Endothelial cell of umbilical vein (primary cell): ENCODE measurements at places on chromosomes 12 and 14. TPM values are rescaled to one million over a fixed set of nuclear protein-coding genes. Genes with fewer than 3 reads are reported as not detected.

NRDE2 gene
- total RNA-seq, result 22.1 and 22.5 TPM in 2 replicates

CBLN3 gene
- 5.0 and 8.6 TPM in 2 replicates for total RNA-seq

DNA sequence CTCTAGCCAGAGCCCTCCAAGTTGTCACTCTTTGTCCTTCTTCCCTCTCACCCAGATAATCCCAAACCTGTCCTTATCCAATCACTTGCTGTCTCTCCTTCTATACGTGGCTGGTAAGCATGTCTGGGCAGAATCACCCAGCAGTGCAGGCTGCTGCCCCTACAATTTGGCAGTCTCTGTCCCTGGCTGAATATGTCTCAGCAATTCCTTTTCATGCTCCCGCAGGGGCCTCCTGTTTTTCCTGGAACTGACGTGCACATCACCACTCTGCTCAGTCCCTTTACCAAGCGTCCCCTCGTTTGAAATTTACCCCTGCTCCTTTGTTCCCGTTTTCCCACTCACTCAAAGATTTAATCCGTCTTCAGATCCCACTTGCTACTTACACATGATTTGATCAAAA is 80.0 kb downstream of the ST8SIA1 start:
- DNase-seq, result no peak

GDF11 gene
- 18.7 and 19.8 TPM in 2 replicates for total RNA-seq

DNA sequence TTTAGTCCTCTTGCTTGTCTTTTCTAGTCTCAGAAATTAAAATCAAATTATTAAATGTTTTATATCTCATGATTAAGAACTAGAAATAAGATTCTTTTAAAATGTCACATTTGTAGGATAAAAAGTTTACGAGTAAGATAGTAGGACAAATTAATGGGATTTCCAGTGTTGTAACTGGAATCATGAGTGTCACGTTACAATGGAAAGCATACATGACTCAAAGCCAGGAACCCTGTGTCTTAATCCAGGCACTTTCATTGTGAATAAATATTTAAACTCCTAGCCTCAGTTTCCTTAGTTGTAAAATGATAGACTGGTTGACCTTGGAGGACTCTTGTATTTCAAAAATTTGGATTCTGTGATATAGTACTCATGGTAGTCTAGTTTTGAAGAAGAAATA is 84.9 kb downstream of the MIA2 start:
- no peak for DNase-seq

- DNase-seq, result no peak
Measured at GRCh38 chr12:94916663-94917062, 86.8 kb downstream of the NDUFA12 start.

NPAS3 gene
- total RNA-seq, result 0.13 and 0.65 TPM in 2 replicates

DNA sequence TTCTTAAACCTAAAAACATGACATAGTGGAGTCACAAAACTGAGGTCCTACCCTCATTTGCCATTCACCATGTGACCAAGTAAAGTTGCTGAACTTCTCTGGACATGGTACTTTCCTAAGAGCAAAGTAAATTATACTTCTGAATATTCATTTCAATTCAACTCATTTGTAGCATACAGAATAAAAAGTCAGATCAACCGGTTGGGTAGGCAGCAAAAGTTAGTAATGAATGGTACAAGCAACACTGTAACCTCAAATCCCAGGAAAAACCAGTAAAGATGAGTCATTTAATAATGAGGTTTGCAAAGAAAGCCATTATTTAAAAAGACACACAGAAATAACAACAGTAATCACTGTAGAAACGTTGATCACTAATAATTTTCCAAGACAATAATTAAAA is 8.7 kb downstream of the POLE2 start:
- no peak for DNase-seq

RPL6 gene
- 1,359 and 1,385 TPM in 2 replicates for total RNA-seq

GRCh38 chr14:94767321-94767878 is 2.5 kb downstream of the GSC start:
- no peak for DNase-seq

DNA sequence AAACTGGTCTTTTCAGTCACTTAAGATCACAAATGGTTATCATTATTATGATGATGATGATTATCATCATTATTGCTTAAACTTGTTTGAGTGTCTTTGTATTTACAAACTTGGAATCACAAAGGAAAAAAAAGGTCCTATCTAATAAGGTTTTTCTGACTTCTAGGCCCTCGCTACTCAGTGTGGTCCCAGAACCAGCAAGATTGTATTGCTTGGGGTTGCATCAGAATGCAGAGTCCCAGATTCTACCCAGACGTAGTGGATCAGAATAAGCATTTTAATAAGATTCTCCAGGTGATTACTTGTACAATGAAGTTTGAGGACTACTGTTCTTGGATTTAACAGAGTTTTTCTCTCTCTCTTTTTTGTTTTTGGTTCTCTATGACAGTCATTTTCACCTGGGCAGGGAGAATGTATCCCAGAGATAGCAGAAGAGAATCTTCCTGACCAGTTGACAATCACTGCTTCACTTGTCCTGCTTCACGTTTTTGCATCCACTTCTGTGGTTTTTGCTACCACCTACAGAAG is 29.3 kb upstream of the PPP1R12A start:
- no peak for DNase-seq

ORAI1 gene
- total RNA-seq, result 29.0 and 30.5 TPM in 2 replicates

- no peak for DNase-seq
Measured at GRCh38 chr12:108349278-108349688, 10.2 kb upstream of the CMKLR1 start.

GRCh38 chr12:6215932-6216494 is 15.8 kb downstream of the CD9 start:
- peak; percentile 92 for DNase-seq

DNA sequence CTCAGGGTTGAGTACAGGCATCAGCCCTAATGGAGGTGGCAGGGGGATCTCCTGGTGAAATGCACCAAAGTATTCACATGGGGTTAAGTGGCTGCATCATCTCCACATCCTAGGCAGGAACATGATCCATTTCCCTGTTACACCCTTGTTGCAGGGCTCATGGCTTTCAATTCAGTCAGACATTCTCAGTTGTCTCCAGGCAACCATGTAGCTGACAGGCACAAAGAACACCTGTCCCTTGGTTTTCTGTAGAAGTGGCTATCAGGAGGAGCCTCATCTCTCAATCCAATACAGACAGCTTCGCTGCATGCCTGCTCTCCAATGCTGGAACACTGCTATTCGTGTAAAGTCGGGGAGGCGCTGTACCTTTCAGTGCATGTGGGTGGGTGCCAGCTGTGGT is 299.0 kb upstream of the FOXG1 start:
- no peak for DNase-seq

DNA sequence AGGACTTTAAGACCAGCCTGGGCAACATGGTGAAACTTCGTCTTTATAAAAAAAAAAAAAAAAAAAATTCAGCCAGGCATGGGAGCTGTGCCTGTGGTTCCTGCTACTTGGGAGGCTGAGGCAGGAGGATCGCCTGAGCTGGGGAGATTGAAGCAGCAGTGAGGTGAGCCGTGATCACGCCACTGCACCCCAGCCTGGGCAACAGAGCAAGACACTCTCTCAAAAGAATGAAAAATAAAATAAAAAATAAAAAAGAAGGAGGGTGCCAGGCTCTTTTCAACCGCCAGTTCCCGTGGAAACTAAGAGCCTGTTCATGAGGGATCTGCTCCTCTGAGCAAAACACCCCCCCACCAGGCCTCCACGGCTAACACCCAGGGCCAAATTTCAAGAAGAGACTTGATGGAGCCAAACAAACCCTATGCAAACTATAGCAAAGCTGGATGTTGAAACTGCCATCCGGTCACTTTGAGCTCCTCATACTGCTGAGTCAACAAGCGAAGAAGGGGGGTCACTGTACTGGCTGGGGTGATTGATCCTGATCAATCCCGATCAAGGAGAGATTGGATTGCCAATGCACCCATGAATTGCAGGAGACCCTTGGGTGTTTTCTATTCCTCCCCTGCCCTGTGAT is 23.4 kb downstream of the DLK1 start:
- no peak for DNase-seq

GRCh38 chr12:50070314-50071060 is 13.1 kb downstream of the ASIC1 start:
- peak; percentile 76 for DNase-seq

DNA sequence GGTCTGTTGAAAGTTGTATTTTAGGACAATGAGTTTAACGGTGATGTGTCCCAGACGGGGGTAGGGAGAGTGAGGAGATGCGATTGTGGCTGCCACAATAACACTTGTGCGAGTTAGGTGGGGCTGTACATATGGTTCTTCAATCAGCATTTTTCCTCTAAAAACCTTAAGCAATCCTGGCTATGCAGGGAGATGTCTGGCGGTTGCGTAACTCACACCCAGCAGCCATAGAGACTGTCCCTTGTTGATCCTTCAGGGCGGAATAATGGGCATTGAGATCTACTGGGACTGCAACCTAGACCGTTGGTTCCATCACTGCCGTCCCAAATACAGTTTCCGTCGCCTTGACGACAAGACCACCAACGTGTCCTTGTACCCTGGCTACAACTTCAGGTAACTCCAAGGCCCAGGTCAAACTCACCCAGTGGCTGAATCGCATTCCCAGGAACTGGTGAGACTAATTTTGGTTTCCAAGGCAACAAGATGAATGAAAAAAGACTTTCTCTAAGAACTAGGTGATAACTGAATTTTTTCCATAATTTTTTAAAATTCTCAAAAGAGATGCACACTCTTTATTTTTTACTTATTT is 34.6 kb downstream of the P2RX7 start:
- no peak for DNase-seq

DNA sequence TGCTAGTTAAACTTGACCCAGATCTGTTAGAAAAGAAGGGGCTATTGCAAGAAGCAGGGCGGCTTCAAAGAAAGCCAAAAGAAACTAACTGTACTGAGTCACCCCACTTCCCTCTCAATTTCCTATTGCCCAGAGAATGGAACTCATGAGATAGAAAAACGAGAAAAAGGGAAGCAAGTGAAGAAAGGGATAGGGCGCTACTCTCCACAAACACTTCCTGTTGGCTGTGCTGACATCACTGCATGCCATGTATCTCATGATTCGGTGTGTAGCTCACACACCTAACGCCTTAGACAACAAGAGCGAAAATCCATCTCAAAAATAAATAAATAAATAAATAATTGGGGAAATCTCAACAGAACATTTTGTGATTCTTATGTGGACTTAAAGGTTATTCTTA is 13.0 kb upstream of the P2RX4 start:
- peak; percentile 92 for DNase-seq

DNA sequence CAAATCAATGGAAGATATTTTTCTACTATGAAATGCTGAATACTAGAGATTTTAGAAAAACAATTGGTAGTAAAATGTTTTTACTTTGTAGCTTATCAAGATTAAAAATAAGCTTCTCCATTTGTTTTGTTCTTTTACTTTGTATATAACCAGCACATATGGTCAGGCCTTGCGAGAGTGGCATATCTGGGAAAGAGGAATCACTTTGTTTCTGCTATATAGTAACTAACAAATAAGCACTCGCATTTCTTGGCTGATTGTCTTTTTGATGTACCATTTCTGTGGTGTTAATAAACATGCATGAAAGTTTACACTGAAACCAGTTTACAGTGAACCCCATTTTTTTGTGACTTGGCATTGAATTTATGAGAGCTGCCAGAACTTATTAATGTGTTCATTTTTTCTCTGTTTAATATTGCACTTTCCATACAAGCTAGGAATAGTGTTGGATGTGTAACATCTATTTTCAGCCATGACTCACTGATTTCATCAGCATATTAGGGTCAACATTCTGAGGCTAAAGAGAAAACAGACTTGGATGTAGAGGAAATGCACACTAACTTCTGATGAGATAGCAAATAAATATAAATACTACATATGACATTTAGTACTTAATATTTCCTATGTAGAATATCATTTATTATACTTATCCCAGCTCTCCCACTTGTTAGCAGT is 635.5 kb downstream of the KCNH5 start:
- no peak for DNase-seq

GRCh38 chr12:116784238-116784612 is 46.1 kb downstream of the RNFT2 start:
- DNase-seq, result no peak

- DNase-seq, result no peak
Measured at GRCh38 chr14:81018684-81019083, 63.3 kb downstream of the TSHR start.

DNA sequence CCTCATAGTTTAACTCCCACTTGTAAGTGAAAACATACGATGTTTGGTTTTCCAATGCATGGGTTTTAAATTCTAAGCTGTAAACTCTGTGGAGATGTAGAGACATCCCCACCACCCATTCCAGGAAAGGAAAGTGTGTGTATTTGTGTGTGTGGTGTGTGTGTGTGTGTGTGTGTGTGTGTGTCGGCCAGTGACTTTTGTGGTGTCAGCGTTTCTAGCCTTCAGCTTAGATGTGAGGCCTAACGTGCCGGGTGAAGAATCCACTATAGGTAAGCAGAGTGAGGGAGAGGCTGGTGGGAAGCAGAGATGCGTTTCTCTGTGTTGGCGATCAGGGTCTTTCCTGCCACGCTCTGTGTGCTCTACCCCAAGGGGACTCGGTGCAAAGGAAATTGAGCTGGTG is 93.0 kb downstream of the SLC24A4 start:
- DNase-seq, result no peak

DNA sequence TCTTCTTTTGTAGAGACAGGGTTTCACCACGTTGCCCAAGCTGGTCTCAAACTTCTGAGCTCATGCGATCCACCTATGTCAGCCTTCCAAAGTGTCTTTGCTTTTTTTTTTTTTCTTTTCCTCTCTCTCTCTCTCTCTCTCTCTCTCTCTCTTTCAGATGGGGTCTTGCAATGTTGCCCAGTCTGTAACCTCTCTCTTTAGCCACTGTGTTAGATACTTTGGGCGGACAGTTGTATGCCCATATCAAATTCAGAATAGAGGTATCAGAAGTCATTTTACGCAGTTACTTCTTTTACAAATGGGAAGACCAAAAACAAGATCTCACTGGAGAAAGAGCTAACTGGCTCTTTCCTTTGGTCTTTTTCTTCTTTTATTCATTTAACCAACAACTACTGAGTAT is 6.7 kb downstream of the HEBP1 start:
- DNase-seq, result no peak

DNA sequence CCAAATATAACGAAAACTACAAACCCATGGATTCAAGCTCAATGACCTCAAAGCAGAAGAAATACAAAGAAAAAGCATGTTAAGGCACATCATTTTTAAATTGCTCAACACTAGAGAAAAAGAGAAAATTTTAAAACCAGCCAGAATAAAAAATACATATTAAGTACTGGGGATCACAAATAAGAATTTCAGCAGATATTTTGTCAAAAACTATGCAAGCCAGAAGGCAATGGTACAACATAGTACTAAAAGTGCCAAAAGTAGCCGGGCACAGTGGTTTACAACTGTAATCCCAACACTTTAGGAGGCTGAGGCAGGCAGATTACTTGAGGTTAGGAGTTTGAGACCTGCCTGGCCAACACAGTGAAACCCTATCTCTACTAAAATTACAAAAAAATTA is 10.2 kb downstream of the SGPP1 start:
- DNase-seq, result peak; percentile 26

GRCh38 chr12:95970905-95971304 is 25.2 kb downstream of the HAL start:
- no peak for DNase-seq

DNA sequence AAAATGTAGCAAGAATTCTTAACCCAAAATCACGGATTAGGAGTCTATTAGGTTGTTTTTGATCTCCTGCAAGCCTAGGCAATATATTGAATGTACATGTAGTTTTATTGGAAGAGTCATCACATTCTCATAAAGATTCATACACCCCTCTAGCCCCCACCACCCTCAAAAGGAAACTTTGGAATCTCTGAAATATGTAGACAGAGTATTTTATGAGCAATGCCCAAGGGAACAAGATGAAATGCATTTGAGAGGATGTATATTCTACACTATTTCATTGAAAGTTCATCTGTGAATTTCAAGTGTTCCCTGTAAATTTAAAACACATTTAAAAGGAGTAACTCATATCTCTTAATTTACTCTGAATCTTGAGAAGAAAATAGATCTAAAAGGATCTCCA is 103.7 kb downstream of the SYT1 start:
- DNase-seq, result no peak

GRCh38 chr14:67416085-67416484 is 4.1 kb upstream of the PLEK2 start:
- DNase-seq, result no peak
